GM12878 (cell line): ENCODE measurements at places on chromosomes 4 and X. TPM values are rescaled to one million over a fixed set of nuclear protein-coding genes. Genes with fewer than 3 reads are reported as not detected.

- DNase-seq, result no peak
Measured at GRCh38 chrX:65821721-65822496, 154.5 kb downstream of the MSN start.

DNA sequence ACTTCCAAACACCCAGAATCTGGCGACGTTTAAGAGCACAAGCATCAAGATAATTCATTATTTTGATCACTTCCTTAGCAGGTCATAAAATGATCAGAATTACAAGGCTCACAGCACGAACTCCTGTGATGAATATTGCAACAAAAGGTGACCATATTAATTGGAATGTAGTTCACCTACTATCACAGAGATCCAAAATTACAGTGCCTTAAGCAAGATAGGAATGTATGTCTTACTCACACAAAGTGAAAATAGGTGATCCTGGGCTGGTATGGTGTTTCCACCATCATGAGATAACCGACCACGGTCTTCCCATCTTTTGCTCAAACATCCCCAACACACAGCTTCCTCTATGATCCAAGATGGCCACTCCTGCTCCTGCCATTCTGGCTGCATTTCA is 131.2 kb downstream of the SCFD2 start:
- no peak for DNase-seq

DNA sequence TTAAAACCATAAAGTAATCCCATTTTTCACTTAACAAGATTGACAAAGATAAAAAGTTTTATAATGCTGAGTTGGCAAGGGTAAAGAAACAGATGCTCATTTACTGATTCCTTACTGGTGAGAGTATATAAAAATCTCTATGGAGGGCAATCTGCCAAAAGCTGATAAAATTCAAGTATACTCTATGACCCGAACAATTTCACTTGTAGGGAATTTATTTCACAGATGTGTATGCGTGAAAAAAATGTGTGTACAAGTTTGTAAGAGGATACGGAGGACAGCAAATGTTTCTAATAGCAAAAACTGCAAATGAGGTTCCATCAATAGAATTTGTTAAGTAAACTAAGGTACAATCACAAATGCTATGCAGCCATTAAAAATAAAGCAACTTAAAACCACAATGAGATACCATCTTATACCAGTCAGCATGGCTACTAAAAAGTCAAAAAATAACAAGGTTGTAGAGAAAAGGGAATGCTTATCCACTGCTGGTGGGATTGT is 23.4 kb downstream of the DHX15 start:
- no peak for DNase-seq

The TEC gene
- 19.0 and 20.2 TPM in 2 replicates for total RNA-seq

The DNAAF6 gene
- not detected in 2 replicates for total RNA-seq

The FOXO4 gene
- 6.9 and 8.1 TPM in 2 replicates for total RNA-seq

The GPC4 gene
- 0.31 and 0.32 TPM in 2 replicates for total RNA-seq

GRCh38 chr4:108979759-108980158 is 216.9 kb upstream of the ETNPPL start:
- DNase-seq, result no peak

The CXCL5 gene
- not detected in 2 replicates for total RNA-seq

The TLR6 gene
- 19.1 and 22.4 TPM in 2 replicates for total RNA-seq

DNA sequence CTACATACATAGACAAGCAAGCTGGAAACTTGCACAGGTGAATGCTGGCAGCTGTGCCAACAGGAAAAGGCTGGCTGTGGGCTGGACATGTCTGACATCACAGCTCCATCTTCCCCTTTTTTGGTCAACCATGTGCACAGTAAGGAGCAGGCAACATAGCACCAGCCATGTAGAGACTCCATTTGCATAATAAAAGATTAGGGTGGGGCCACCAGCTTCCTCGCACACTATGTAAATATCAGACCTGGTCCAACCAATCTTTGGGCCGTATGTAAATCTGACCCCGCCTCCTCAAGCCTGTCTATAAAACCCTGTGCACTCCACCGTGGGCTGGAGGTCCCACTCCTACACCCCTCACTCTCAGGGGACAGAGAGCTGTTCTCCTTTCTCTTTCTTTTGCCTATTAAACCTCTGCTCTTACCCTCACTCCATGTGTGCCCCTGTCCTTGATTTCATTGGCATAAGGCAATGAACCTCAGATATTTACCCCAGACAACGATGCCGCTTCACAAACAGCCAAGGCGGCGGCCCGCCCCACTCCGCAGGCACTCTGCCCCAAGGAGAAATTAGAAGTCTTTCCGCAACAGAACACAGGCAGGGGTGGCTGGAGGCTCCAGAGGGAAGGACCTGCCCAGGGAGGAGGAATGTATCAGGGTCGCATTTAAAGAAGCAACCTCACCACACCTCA is 862.2 kb downstream of the TRIML1 start:
- no peak for DNase-seq

The TMEM35A gene
- not detected in 2 replicates for total RNA-seq

The AR gene
- 0.03 TPM in 1 of 2 replicates, not detected in the other for total RNA-seq
